ENCODE measurements at places on chromosomes 3 and 15. TPM values are rescaled to one million over a fixed set of nuclear protein-coding genes. Genes with fewer than 3 reads are reported as not detected.

PCLAF gene
- total RNA-seq = 11.4 TPM

SERINC4 gene
- total RNA-seq = not detected

LIPC gene
- total RNA-seq = 3.2 TPM

KCNH8 gene
- not detected for total RNA-seq

ZMYND10 gene
- 0.70 TPM for total RNA-seq

LTK gene
- total RNA-seq = not detected

P3H2 gene
- 2.6 TPM for total RNA-seq

LRRIQ4 gene
- not detected for total RNA-seq

GOLGA6L10 gene
- total RNA-seq = 0.35 TPM

PRSS50 gene
- total RNA-seq = not detected

GPR27 gene
- total RNA-seq = 0.08 TPM

CIP2A gene
- total RNA-seq = 1.5 TPM

CILP gene
- under 0.01 TPM for total RNA-seq

ALDH1A3 gene
- total RNA-seq = 168 TPM

OTOL1 gene
- not detected for total RNA-seq

GOLGA8T gene
- total RNA-seq = not detected

GLDN gene
- total RNA-seq = 16.6 TPM

DPPA2 gene
- total RNA-seq = not detected

FETUB gene
- not detected for total RNA-seq

SLC24A5 gene
- not detected for total RNA-seq

DCLK3 gene
- total RNA-seq = not detected

OSBPL10 gene
- 12.9 TPM for total RNA-seq

KLHL40 gene
- total RNA-seq = not detected

TASOR gene
- total RNA-seq = 54.2 TPM

PFN2 gene
- 198 TPM for total RNA-seq

EID1 gene
- total RNA-seq = 287 TPM

ZBED2 gene
- 0.08 TPM for total RNA-seq

MLH1 gene
- total RNA-seq = 36.2 TPM

CHCHD6 gene
- 11.1 TPM for total RNA-seq

TIMP4 gene
- 3.4 TPM for total RNA-seq

DHX36 gene
- total RNA-seq = 15.2 TPM
